ENCODE measurements at places on chromosomes 1 and 21. TPM values are rescaled to one million over a fixed set of nuclear protein-coding genes. Genes with fewer than 3 reads are reported as not detected.

The CFHR5 gene
- not detected for total RNA-seq

The ESRRG gene
- total RNA-seq: not detected

The LMX1A gene
- not detected for total RNA-seq

The DHRS3 gene
- 9.6 TPM for total RNA-seq

The SUSD4 gene
- total RNA-seq: 0.17 TPM

The BTBD19 gene
- 18.0 TPM for total RNA-seq

The FCGR3A gene
- not detected for total RNA-seq

The SELP gene
- 0.13 TPM for total RNA-seq

The CDC73 gene
- total RNA-seq: 25.8 TPM

The CRP gene
- not detected for total RNA-seq

The FALEC gene
- 0.33 TPM for total RNA-seq
